ENCODE measurements at places on chromosomes 7 and 10.
A peak's percentile ranks its signal among the peaks of the same experiment; 100 is the strongest.

GRCh38 chr10:99461230-99461629, 30.8 kb upstream of the GOT1 start:
- no peak for DNase-seq

DNA sequence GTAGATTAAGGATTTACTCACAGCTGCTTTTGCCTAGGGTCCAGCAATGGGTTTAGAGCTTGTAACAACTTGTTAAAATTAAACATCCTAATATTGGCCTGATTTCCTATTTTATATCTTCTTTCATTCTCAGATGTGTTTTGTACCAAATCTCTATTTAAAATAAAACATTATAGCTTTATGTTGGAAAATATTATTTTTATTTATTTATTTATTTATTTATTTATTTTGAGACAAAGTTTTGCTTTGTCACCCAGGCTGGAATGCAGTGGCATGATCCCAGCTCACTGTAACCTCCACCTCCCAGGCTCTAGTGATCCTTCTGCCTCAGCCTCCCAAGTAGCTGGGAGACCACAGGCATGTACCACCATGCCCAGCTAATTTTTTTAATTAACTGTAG, 17.9 kb upstream of the PDSS1 start:
- no peak for DNase-seq

GRCh38 chr7:156906200-156906649, 13.2 kb upstream of the LMBR1 start:
- no peak for DNase-seq

DNA sequence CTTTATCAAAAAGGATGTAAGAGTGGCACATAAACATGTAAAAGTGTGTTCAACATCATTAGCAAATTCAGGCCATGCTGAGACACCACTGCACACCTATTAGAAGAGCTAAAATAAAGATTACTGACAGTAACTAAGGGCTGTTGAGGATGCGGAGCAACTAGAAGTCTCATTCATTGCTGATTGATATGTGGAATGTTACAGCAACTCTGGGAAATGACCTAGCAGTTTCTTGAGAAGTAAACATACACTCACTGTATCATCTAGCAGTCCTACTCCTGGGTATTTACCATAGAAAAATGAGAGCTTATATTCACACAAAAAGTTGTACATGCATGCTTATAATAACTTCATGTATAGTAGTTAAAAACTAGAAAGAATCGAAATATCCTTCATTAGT, 77.3 kb downstream of the CCSER2 start:
- no peak for DNase-seq

GRCh38 chr7:87564296-87564963, 36.3 kb downstream of the ABCB1 start:
- peak; percentile 11 for DNase-seq

GRCh38 chr7:122397381-122397780, 92.8 kb upstream of the FEZF1 start:
- no peak for DNase-seq

GRCh38 chr7:8500286-8500685, 66.9 kb downstream of the NXPH1 start:
- no peak for DNase-seq

DNA sequence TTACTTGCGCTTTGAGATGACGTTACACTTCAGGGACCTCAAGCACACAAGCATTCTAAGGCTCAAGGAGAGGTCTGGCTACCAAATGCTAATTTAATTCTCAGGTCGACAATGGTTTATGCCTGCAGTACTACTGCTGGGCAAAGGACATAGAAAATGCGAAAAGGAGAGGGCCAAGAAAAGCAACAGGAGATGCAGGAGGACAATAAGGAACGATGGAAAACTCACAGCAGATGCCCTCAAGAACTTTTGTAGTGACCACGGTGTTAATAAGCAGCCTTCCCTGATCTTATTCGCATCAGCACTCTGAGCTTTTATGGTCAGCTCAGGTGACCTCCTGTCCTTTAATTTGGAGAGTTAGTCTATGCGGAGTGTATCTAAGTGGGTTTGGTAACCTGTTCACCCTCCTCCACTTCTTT, 146.3 kb downstream of the GPR85 start:
- no peak for DNase-seq

DNA sequence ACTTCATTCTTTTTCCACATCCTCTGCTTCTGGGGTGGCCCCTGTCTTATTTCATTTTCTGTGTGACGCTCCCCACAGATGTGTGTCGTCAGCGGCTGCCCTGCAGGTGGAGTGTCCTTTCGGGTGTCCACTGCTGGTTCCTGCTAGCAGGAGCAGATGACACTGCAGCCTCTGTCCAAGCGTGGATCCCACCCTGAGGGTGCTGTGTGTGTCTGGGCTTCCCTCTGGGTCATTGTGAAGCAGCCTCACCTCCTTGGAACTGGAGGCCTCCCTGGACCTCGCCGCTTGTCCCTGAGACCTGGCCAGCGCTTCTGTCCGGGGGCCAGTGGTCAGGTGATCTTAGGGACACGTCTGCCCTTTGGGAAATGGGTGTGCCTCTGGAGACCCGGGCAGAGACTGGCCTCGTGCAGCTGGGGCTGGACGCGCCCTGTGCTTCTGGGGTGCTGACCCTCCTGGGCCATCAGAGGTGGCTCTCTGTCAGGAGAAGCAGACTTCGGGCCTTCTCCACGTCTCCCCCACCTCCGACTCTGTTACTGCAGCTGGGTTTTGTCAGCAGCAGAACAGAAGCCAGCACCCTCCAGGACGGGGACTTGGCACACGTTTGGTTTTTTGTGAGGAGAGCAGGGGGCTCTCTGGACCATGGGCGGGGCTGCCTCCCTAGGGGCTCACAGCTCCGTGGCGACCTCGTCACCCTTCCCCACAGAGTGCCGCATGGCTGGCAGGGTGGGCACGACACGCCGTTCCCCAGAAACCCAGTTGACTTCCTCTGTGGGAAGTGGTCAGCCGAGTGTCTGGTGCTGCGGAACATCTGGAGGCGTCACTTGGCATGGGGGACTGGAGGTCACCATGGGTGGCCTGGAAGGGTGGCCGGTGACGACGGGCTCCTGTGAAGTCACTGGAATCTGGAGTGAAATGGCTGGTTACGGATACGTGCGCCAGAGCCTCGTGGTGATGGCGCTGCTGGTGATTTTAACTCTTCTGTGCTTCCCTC, 48.4 kb downstream of the INPP5A start:
- no peak for DNase-seq

- peak; percentile 50 for DNase-seq
These were observed 605 bp downstream of the SUFU start for GRCh38 chr10:102504179-102504975.

DNA sequence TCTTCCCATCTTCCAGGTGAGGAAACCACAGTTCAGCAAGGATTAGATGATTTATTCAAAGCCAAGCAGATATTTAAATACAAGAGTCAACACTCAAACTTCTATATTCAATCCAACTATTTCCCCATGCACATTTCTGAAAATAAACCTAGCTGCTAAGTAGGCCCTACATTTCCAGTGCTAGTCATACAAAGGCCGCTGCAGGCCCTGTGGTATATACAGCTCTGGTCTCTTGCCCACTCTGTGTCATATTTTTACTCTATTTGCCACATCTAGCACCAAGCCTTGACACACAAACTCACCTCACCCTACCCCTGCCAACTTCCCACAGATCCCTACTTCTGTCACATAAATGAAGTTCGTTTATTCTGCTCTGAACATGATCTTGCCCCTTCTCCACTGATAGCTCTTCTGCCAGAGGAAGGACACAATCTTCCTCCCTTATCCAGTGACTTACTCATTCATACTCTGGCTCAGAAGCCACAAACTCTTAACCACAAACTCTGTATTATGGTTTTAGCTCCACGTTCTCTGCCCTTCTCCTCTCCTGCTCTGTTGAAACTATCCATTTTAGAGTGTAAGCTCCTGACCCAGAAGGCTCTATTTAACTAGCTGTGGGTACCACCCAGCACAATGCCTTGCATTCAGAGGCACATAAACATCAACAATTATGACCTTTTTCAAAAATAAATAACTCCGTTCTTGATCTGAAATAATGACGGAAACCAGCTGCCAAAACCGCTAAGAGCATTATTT, 180.7 kb downstream of the CPEB3 start:
- DNase-seq, result no peak

DNA sequence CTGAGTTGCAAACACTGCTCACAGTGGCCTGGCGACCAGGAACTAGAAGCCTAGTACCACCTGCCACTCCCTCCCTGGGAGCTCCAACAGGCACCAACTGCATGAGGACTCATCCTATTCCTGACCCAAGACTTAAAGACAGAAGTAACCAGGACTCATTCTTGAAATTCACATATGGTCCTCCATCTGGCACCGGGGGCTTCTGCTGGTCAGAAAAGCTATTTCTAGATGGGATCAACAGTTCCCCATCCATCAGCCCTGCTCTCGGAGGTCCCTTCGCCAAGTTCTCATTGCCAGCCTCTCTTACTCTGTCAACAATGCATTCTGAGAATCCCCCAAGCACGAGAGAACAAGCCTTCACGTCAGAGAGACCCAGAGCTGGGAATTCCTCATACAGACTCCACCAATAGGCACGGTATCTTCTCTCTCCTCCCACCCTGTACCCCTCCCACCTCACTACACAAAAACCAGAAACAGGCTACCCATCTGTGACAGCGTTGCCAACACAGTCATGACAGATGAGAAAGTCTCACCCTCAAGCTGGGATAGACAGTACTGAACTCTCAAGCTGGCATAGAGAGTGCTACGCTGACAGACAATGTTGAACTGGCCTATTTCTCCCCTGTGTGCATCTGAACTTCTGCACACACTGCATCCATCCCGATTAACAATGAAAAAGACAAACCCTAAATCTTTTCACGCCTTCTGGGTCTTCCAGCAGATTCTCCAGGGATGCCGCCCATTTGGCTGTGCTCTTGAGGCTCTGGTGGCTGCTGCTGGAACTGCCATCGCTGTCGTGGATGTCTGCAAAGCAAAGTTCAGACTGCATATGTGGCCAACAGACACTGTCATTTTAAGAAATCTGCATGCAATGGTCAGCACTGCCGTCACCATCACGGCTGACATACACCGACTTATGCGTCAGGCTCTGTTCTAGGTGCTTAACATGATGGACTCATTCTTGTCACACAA, 15.6 kb downstream of the RGS10 start:
- DNase-seq, result no peak

DNA sequence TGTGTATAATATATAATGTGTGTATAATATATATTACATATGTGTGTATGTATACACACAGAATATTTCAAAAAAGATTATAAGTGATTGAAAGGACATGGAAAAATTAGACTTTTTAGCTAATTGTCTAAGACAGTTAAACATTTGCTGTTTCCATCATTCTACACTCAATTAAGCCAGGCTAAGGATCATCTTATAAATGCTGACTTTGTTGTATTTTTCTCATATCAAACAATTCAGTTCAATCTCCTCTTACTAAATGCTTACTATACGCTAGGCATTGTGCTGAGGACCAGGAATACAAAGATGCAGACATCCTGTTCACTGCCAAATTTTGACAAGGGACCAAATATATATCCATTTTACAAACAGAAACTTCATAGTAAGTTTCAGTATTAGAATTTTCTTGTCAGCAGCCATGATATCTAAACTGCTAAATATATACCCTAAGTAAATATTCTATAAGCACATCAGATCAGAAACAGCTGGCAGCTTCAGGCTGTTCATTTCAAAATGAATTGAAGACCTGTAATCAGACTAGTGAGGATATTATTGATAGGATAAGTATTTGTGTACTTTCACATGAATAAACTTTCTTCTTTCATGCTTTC, 10.3 kb upstream of the LRRN3 start:
- no peak for DNase-seq

DNA sequence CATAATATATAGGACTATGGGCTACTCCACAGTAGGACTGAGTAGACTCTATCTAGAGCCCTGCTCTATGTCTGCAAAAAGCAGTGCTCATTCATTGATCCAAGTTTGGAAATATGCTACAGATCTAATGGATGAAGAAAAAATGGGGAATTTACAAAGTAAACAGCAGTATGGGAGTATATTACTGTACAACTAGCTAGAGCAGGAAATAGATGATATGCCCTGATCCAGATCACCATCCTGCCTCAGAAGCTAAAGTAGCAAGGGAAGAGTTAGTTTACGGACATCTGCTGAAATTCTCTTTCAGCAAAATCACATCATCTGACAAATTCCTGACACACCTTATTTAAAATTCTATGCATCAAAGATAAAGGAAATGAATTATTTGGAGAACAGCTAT, 168.2 kb upstream of the SEMA3A start:
- no peak for DNase-seq

DNA sequence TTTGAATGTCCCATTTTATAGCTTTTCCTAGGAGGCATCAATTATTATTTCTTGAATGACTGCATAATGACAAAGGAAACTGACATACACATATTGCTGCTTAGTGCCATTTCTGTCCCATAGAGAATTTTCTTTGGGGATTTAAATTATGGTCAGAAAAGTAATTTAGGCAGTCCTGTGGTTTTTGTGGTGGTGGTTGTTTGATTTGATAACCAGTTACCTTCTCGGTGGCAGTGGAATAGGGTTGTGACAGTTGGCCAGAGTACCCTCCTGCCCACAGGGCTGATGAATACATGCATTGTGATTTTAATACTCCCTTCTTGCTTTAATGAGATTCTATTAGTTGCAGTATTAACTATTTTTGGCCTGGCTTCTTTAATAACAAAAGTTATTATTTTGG, 6.6 kb upstream of the SGCE start:
- no peak for DNase-seq

DNA sequence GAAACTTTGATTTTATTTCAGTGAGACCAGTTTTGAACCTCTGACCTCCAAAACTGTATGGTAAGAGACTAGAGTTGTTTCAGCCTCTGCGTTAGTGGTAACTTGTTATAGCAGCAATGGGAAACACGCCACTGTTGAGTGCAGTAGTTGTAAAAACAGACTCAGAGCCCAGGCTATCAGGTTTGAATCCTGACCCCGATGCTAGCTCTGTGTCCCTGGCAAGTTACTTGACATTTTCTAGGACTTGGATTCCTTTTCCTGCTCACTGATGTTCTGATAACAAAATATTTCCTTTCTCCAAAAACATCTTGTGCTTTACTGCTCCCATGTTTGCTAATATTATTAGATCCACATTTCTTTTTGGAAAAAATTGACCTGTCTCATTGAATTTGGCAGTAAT, 131.0 kb downstream of the PLXDC2 start:
- no peak for DNase-seq

DNA sequence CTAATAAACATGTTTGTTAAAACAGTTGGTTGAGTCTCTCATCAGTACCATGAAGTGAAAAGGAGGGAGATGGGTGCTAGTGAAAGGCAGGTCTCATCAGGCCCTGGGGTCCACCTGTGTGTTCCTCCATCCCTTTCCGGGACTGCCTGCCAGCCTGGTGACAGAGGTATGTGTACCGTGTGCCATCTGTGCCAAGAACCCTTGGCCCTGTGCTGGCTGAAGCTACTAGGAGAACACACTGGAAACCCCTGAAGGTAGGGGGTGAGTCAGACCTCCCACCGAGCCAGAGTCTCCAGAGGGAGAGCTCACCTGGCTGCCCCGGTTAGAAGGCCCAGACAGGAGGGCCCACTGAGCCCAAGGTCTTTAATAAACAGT, 2.3 kb downstream of the DDIT4 start:
- DNase-seq, result no peak

- no peak for DNase-seq
These were observed 246.2 kb upstream of the PPP2R2D start for GRCh38 chr10:131654471-131655087.

Measured in stimulated activated CD4-positive, alpha-beta T cell treated with anti-CD3 and anti-CD28 coated beads, Interleukin-2, amount 100 ng/mL, for 24 hours (primary cell).